ENCODE measurements at places on chromosomes 4 and X.

DNA sequence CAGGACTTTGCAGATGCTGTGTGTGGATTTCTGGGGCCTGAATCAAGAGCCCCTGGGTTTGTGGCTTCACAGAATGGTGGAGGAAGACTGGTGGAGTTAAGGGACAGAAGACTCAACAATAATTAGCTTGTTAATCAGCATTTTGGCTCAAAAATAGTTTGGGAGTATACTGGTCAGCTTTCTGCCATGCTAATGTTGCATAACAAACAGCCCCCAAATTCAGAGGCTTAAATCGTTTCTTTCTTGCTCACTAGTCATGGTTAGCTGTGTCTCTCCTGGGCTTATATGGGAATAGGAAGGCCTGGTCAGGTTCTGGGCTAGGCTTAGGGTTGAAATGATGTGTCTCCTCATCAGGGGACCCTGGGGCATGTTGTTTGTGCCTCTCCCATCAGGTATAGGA lies 24.4 kb downstream of the TBL1X start:
- no peak for DNase-seq

- no peak for DNase-seq
Observed at GRCh38 chr4:61079427-61079826, 120.7 kb upstream of the ADGRL3 start.

DNA sequence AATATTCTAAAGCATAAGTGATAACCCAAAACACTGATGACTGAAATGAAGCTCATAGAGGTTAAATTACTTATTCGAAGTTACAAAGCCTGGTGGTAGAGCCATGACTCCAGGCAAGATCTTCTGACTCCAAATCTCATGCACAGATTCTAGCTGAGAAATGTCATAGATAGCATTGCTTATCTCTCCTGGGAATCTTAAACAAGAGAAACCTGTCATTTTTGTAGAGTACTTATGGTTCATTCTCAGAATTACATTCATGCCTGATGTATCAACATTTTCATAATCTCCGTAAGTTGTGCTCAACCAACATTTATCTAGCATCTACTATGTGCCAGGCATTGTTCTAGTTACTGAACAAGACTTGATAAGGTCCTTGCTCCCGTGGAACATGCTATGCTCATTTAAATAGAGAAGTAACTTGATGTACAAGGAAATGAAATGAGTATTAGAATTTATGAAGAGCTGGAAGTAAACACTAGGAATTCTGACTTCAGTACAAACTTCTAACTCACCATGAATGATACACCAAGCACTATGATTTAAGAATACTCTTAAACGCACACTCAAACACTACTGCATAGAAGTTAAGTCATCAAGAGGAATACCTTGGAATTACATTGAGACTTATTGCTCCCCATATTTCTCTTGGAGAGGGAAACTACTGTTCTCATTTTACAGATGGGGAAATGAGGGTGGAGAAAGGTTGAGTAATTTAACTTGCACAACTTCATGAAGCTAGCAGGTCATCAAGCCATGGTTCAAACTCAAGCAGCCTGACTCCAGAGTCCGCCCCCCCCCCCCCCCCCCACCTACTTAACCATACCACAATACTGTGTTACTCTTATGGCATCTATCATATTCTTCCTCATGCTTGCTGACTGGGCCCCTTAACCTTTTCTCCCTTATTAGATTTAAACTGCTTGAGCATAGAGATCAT lies 45.4 kb downstream of the MBNL3 start:
- DNase-seq = no peak

DNA sequence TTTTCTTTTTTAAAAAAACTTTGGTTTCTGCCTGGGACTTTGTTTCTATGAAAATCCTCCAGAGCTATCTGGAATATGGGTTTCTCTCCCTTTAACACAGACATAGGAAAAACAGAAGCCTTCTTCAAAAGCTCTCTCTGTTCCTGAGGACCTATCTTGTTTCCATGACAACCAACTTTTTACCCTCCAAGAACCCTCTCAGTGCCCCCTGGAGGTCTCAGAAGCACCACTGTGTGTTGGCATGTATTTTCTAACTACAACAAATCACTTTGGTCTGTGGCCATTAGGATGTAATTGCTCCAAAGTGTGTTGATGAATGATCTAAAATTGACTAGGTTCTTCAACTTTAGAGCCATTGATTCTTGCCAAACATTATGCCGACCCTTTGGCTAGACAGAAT lies 1331.6 kb downstream of the ADGRL3 start:
- no peak for DNase-seq

GRCh38 chr4:176340871-176341685 lies 21.3 kb downstream of the SPCS3 start:
- no peak for DNase-seq

GRCh38 chr4:30950737-30951136 lies 230.6 kb downstream of the PCDH7 start:
- no peak for DNase-seq

- DNase-seq = no peak
Observed at GRCh38 chr4:74886484-74886883, 46.4 kb upstream of the PARM1 start.

GRCh38 chr4:123191728-123192127 lies 204.9 kb upstream of the SPRY1 start:
- no peak for DNase-seq

DNA sequence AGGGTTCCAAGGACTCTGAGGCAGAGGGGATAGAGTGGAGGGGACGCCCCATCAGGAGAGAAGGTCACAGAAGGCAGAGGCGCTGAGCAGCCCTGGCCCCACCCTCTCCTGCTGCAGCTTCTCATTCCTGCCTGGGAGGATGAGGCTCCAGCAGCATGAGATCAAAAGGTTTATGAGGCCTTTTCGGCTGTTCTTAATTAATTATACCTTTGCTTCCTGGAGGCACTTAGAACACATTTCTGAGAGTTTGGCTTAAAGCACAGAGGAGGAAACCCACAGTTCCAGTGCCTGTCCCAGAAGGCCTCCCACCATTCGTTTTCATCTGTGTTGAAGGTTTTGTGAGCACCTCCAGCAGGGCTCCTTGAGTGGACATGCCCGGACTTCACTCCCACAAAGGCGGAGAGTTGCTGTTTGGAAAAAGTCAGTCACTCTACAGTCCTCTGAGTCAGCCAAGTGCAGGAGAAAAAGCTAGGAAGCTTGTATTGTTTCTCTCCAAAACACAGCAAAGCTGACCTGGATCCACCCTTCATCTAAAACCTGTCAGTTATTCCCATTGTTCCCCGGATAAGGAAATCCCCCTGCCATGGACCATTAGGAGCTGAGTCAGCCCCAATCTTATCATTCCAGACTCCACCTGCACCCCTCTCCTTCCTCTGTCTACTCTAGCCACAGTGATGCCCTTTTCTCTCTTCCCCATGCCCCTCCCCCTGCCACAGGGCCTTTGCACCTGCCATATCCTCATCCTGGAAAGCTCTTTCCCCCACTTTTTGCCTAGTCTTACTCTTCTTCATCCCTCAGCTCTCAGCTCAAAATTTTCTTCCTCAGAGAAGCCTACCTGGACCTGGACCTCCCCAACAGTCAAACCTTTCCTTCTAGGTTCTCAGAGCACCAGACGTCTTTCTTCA lies 276.8 kb downstream of the FBXW7 start:
- no peak for DNase-seq

DNA sequence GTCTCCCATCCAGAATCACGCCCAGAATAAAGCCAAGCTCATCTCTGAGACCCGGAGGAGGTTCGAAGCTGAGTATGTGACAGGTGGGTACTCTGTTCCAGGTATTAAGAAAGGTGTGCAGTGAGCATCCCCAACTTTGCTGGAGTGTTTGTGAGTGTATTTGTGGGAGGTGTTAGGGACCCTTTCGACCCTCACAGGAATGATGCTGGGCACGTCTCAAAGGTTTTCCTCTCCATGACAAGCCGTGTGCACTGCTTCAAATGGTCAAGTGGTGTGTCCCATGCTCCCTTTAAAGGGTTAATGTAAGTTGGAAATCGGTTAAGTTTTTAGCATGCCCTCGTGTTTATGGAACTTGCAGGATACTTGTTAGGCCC lies 442 bp downstream of the MOSPD2 start:
- no peak for DNase-seq

DNA sequence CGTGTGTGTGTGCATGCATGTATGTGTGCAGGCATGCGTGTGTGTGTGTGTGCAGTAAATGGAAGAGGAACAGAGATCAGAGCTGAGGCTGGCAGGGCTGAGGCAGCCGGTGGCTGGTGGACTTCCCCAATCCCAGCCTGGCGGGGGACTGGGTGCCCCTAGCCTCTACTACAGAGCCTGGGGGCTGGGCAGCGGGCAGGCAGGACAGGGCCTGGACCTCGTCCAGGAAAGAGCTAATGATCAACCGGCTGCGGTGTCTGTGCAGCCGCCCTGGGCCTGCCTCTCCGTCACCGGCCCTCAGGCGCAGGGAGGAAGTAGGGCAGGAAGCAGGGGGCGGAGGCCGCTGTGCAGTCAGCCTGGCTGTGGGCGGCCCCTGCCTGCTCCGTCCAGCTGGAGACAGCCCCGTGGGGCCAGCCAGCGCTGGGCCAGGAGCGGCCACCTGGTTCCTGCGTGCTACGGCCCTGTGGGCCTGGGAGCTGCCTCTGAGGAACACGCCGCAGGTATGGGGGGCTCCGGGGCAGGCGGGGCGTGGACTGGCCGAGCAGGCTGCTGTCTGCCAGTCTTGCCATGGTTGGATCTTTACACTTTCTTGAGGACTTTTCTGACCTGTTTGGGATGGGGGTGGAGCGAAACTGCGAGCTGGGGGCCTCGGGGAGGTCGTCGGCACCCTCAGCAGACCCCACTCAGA lies at the start of gene SH3TC1:
Gene SH3TC1, plus strand, starts transcription at position 385 of the 688 bp plus-strand sequence. CDS start 5,905 bp downstream, outside the sequence.
- DNase-seq = peak; percentile 36

DNA sequence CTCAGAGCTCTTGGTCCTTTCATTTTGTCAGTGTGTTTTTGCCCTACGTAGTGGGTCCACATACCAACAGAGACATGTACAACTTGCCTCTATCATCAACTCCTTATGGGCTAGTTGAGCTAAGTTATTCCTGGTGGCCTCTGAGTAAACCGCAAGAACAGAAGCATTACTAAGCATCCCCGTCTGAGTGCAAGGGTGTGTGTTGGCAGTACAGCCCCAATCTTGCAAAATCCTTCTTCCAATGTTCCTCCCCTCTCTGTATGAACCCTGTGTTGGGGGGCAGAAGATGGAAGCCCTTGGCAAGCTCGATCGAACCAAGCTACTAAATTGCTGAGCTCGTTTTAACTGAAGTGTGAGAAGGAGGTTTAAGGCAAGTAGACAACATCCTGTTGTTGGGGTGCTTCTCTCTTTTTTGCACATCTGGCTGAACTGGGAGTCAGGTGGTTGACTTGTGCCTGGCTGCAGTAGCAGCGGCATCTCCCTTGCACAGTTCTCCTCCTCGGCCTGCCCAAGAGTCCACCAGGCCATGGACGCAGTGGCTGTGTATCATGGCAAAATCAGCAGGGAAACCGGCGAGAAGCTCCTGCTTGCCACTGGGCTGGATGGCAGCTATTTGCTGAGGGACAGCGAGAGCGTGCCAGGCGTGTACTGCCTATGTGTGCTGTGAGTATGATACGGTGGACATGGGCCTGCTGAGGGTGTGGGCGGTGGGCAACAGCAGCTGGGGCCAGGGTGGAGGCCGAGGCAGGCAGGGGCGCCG lies at the start of gene SH2D1A:
Gene SH2D1A, plus strand, starts transcription at position 447 of the 760 bp plus-strand sequence. Its CDS starts 80 bp downstream, at position 527.
- DNase-seq = no peak

DNA sequence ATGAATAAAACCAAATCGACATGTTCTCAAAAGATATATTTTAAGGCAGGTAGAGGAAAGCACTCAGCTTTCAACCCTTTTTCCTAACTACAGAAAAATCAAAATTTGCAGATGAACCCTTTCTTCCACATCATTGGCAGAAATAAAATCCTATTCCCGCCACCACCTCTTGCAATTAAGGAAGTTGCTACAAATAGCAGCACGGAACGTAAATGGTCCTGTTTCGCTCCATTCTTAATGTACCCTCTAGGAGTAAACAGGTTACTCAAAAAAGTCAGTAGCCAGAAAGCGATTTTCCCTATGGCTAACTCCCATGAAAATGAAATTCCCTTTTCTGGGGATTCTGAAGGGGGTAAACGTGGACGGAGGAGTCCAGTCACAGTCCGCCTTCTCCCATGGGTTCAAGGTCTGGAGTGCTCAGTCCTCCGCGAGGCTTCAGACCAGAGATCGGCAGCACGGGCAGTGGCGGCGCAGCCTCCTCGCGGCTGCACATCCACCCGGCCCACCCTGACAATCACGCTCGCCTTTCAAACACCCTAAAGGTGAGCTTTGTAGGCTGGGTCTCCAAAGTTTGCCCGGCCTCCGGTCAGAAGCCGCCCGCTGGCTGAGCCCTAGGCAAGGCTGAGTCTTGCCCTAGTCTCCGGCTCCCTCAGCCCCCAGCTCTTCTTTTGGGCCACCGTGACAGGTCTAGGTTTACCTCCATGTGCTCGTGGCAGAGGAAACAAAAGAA lies 1.8 kb downstream of the ATP11C start:
- no peak for DNase-seq

DNA sequence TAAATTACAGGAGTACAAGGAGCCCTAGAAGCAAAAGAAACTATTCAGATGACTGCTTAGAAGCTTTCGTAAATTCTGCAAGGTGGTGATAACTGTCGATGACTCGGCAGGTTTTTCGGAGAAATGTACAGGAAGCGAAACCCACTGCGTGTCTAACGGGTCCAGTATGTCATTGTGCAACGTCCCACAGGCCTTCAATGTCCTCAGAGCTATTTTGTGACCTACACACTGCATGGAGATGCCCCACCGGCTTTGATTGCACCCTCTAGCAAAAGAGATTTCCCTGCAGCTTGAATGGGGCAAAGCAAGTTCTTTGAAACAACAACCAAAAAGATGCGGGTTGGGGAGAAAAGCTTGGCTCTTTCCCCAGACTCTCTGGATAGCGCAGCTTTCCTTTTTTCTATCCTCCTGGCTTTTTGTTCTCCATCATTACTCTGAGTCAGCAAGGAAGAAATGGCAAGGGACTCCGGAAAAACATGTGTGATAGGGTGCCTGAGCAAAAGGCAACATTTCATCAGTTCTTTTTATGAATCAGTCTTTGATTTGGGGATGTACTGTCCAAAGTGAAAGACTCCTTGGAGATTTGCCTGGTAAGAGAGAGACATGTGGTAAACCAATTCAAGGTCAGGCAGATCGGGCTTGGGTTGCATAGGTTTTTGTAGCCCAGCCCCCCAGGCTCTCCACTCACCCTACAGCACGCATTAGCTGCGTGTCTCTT lies 112.0 kb upstream of the TBL1X start:
- no peak for DNase-seq

- DNase-seq = no peak
Observed at GRCh38 chrX:48713847-48714246, 17.3 kb downstream of the SUV39H1 start.

DNA sequence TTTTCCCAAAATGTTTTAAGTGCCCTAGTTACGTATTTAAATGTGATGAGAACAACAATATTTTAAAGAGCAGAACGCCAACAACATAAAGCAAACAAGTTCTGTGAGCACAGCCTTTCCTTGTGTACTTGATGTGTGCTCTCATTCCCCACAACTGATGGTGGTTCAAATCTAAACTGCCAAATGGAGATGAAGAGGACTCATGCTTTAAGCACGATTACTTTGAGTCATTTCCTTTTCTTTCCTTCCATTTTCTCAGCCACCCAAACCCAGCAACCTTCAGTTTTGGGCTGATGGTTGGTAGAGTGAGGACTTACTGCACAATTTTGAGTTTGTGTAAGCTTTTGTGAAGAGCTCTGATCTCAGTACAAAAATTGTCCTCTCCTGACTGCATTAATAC lies 1.7 kb downstream of the NSD2 start:
- DNase-seq = no peak
